ENCODE measurements at places on chromosomes 1 and 21.
A peak's percentile ranks its signal among the peaks of the same experiment; 100 is the strongest.

- no peak for DNase-seq
These were observed 71.0 kb downstream of the NENF start for GRCh38 chr1:212503714-212504113.

- DNase-seq = peak; percentile 33
These were observed 31.7 kb upstream of the RALGPS2 start for GRCh38 chr1:178693366-178693765.

DNA sequence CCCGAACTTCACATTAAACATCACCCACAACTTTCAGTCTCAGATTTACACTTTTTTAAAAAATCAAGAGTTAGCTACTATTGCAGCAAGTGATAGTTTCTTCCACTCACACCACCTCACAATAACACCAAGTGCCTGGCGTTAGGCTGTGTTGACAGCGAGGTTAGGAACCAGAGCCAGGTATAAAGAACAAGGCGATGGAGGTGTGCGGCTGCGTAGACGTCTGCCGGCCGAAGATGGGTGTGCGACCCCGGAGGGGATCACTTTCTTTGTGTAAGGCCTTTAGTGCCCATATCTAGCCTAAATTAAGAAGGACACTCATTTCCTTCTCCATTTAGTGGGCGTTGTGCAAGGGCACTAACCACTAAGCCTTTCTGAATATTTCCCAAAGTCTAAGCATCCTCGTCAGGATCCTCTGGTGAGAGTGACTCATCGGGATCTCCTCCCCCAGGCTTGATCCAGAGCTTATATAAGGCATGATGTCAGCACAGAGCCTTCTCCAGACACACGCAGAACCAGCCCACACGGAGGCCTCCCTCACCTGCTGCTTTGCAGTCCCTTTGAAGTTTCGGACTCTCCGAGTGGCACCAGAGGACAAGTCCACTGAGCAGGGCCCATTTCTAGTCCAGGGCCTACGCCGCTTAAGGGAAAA lies 11.8 kb downstream of the NHLH2 start:
- no peak for DNase-seq

DNA sequence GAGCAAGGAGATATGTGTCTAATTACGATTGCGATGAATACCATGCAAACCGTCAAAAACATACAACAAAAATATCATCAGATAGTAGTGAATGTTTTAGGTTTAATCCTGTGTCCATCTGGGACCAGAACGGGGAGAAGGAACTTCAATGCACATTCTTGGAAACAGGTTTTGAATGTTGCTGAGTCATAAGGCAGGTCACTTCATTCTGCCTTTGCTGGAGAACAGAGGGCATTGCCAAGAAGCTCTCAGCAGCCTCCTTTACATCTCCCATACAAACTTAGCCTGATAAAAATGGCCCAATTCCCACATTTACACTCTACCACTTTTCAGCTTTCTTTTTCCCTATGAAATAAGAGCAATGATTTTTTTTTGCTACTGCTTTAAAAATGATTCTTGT lies 78.0 kb upstream of the KCNJ6 start:
- DNase-seq = no peak

DNA sequence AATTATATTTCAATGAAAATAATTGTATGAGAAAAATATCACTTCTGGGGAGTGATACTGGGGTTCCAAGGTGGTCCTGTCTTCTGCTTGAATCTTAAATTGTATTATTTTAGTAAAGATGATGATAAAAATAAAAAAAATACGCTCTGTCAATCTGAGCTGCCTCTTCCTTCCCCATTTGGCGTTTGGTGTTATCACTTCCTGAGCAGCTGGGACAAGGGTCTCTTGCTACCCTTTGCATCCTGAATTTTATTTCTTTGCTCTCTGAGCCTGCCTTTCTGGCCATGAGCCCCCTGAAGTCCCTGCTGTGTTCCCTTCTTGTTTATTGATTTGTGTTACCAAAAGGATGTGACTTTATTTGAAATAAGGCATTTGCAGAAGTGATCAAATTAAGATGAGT lies 111.0 kb downstream of the KCNJ6 start:
- DNase-seq = no peak

GRCh38 chr1:67317803-67318202 lies 10.1 kb downstream of the IL12RB2 start:
- no peak for DNase-seq

- no peak for DNase-seq
These were observed 9.3 kb downstream of the AHCYL1 start for GRCh38 chr1:109993885-109994284.

DNA sequence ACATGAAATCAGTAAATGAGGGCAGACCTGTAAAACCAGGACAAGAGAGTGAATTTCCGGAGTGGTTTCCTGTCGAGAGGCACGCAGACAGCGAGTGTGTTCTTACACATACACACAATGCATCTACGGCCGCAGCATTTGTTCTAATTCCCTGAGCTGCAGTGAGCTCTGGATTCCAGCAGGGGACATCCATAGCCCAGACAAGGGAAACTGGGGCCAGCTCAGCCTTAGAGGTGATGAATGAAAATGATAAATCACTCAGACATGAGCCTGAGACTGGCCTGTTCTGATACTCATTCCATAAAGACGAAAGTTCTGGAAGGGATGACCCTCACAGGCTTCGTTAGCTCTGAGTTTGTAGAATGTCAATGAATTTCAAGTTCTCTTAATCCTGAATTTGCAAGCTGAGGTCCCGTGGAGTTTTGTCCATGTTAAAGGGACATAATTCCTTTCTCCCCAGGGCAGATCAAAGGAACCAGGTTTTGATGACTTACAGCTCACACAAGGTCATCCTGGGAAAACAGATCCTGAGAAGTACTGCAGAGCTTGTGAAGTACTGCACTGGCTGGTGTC lies 207.9 kb upstream of the C1orf87 start:
- DNase-seq = peak; percentile 85

GRCh38 chr1:192592981-192593708 lies 17.6 kb downstream of the RGS1 start:
- no peak for DNase-seq

DNA sequence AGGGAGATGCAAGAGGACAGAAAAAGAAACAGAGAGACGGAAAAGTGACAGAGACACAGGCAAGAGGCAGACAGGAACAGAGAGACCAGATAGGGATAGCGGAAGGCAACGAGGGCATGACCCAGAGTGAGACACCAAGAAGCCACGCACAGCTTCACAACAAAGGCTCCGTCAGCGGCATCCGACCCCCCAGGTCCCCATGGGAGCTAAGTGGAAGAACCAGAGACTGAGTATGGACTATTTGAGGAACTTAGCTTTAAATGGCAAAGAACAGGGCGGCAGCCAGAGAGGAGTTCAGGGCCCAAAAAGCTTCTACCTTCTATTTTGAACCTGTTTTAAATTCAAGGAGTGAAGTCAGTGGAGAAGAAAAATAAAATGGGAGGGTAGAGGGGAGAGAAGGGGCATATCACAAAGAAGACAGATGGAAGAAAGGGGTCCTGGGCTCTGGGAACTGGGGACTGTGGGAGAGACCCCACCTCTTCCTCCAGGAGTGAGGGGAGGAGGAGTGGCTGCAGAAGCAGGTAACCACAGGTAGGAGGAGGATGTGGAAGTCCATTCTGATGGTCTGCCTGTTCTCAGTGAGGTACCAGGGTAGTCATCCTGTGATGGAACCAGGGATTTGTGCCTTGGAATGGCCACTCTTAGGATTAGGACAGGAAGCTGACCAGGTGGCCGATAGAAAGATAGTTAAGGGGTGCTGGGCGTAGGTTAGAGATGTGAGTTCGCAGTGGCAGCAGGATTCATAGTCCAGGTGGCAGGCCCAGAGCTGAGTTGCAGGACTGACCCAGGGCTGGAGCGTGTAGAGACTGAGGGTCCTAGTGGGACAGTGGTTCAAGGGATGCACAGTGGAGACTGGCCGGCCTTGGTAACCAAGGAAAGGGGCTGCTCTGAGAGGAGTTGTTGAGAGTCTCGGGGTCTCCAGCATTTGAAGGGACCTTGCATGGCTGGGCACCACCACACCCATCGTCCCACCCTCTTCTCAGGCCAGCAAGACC lies 37.7 kb downstream of the CSMD2 start:
- no peak for DNase-seq

- DNase-seq = no peak
These were observed 627.3 kb upstream of the RGS18 start for GRCh38 chr1:191530928-191531327.

- no peak for DNase-seq
These were observed 190.8 kb downstream of the DYRK1A start for GRCh38 chr21:37557261-37557950.

- DNase-seq = no peak
These were observed 87.9 kb downstream of the CDC14A start for GRCh38 chr1:100440075-100440809.

- DNase-seq = peak; percentile 71
These were observed 16.9 kb downstream of the NPHP4 start for GRCh38 chr1:5975133-5975880.

GRCh38 chr1:147217141-147217540 lies 8.0 kb downstream of the FMO5 start:
- DNase-seq = no peak

- DNase-seq = no peak
These were observed 224.9 kb upstream of the COA6 start for GRCh38 chr1:234148350-234148749.

- no peak for DNase-seq
These were observed 290.3 kb downstream of the CHRM3 start for GRCh38 chr1:239676522-239677273.

GRCh38 chr1:116585886-116586285 lies 15.1 kb upstream of the CD58 start:
- no peak for DNase-seq

- DNase-seq = no peak
These were observed 74.1 kb upstream of the JUN start for GRCh38 chr1:58857680-58858673.

DNA sequence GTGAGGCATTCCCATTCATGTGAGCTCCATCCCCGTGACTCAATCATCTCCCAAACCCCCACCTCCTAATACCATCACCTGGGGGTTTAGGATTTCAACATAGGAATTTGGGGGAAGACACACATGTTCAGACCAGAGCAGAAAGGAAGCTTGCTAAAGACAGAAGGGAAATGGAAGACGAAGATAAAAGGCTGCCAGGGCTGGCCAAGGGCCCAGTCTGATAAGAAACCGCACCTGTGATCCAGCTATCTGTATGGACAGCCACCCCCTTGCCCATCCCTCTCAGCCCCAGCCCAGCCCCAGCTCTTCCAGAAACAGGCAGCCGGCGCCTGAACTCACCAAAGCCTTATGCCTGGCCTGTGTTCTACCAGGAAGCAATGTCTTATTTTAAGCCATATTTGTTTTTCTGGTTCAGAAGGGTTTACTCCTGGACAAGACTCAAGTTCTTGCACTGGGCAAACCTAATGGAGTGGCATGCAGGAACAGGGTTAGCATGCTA lies 198.4 kb upstream of the VAMP3 start:
- DNase-seq = no peak

- peak; percentile 56 for DNase-seq
These were observed 830 bp downstream of the INPP5B start for GRCh38 chr1:37945743-37946702.

DNA sequence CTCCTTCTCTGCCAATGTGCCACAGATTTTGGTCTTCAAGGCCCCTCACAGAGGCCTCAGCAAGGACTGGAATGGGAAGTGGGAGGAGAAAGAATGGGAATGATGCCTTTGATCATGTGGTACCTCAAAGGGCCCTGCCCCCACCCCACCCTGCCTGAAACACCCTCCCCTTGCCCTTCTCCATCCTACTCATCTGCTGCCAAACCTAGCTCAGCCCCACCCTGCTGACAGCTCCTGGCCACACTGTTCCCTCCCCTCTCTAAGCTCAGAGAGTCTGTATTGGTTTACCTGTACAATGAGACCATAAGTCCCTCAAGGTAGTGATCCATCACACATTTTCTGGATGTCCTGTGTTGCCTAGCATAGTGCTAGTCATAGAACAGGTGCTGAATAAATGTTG lies 6.7 kb upstream of the ARHGAP30 start:
- DNase-seq = no peak

DNA sequence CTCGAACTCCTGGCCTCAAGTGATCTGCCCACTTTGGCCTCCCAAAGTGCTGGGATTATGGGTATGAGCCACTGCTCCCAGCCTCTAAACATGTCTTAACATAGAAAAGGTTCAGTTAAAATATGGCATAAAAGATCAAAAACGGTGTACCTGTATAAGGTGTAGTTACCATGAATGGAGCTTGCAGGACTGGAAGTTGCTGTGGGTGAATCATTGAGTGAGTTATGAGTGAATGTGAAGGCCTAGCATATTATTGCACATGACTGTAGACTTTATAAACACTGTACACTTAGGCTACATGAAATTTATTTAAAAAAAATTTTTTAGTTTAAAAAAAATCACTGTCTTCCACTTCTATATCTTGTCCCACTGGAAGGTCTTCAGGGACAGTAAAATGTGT lies 15.7 kb downstream of the ABCD3 start:
- no peak for DNase-seq

DNA sequence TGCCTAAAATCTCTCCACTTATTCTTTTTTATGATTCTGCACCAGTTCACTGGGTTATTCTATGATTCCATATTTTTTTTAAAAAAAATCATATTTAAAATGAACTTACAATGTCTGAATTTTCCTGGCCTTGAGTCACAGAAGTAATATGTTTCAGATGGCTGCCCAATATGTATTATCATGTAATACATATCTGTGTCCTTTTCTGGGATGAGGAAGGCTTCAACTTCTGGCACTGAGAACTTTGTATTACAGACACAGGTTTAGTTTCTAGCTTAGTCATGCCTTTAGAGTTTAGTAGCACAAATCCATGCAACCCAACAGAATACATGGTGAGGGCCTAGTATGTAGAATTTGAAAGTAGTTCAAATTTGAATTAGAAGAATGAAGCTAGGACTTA lies 7.8 kb upstream of the HSD17B7 start:
- DNase-seq = no peak

- peak; percentile 84 for DNase-seq
These were observed 5.5 kb downstream of the AZIN2 start for GRCh38 chr1:33086384-33086850.

DNA sequence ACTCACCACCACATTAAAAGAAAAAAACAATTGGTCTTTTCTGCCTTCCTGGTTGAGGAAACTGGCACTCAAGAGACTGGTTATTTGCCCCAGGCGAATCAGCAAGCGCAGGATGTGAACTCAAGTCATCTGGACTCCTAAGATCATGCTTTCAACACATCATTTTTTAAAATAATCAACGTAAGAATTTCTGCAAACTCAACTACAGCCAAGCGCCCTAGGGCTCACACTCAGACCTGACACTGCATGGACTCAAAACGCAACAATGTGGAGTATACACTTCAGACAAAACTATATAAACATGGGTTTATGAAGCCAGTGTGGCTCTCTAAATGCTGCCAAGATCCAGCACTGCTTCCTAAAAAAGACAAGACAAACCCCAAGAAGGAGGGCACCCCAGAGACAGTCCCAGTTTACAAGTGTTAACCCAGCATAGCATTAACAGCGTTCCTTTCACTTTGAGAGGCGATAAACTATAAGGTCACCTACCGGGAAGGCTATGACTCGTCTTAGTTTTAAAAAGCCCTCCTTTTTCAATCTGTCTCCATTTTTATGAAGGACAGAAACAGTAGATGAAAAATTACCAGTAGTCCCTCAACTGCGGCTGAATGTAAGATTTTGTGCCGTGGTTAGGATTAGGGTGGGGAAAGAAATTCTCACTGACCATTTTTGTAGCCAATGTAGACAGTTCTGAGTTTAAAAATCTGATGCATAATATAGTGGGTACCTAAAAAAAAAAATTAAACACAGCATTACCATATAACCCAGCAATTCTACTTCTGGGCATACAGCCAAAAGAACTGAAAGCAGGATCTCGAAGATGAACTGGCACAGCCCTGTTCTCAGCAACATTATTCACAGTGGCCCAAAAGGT lies 54.8 kb downstream of the SIPA1L2 start:
- DNase-seq = no peak

GRCh38 chr1:84385347-84385746 lies 12.9 kb upstream of the DNASE2B start:
- DNase-seq = no peak

Measured in right hindlimb (tissue), 1 donor.